Caudate nucleus (tissue), 63 donors: ENCODE measurements at places on chromosomes 3 and 15.

- no peak for DNase-seq
Observed at GRCh38 chr3:30643763-30644462, 37.5 kb downstream of the TGFBR2 start.

DNA sequence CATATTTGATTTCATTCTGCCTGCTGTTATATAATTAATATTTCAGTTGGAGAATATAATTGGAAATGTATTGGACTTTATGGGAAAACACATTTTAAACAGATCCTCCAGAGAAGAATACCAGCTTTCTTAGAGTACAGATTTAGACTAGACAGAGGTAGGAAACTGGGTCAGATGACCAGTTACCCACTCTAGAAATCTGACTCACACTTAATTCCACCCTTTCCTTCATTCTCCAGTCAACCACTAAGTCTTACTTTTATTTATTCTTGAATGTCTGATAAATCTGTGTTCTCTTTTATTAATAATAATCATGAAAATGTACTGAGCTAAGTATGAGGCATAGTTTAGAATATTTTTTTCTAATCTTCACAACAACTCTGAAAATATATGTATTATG is 110.7 kb downstream of the LRRC49 start:
- no peak for DNase-seq

DNA sequence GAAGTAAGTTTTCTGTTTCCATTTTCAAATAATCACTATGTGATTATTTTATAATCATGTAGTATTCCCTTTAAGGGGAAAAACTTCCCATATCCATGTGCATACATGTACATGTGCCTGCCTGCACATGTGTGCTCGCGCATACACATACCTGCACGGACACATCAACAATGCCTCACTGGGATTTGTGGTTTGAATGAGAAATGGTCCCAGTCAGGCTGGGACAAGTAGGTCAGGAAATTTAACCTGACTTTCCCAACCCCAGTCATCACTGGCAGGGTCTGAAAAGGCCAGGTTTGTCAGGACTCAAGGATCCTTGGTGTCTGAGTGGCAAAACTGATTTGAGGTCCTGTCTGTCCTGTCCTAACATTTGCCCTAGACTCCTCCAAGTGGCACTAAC is 109.3 kb upstream of the MRPS22 start:
- DNase-seq, result no peak

DNA sequence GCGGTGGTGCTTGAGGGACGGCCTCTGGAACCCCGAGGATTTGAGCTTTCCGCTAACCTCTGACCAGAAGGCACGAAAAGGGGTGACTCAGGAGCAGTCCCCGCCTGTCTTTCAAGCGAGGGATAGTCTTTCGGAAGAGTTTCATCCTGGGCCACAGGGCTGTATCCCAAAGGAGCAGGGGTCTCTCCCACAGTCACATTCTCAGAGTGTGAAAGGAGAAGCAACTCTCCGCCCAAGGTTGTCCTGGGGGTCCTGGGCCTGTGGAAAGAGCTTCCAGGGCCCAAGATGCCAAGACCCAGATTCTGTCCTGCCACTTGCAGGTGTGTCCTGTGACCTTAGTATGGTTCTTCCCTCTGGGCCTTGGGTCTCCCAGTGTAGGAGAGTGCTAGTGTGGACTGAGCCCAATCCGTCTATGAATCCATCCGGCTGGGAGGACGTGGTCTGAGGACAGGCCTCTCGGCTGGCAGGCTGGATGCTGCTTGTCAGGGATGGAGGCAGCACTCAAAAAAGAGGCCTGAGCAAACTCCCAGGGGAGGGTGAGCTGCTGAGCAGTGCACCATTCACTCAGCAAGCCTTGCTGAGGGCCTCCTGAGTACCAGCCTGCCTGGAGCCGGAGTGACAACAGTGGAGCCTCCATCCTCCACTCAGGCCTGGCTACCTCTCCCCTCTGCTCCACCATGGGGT is 1.6 kb upstream of the DUSP7 start:
- no peak for DNase-seq

GRCh38 chr3:139284221-139284620 is 59.6 kb upstream of the MRPS22 start:
- no peak for DNase-seq

GRCh38 chr3:43369404-43370292 is 83.3 kb downstream of the SNRK start:
- DNase-seq, result no peak

GRCh38 chr3:136120373-136121348 is 75.5 kb downstream of the MSL2 start:
- DNase-seq, result no peak

GRCh38 chr3:69764861-69765260 is 25.6 kb downstream of the MITF start:
- DNase-seq, result no peak

- DNase-seq, result no peak
Observed at GRCh38 chr15:72182673-72183072, 14.9 kb downstream of the GRAMD2A start.

DNA sequence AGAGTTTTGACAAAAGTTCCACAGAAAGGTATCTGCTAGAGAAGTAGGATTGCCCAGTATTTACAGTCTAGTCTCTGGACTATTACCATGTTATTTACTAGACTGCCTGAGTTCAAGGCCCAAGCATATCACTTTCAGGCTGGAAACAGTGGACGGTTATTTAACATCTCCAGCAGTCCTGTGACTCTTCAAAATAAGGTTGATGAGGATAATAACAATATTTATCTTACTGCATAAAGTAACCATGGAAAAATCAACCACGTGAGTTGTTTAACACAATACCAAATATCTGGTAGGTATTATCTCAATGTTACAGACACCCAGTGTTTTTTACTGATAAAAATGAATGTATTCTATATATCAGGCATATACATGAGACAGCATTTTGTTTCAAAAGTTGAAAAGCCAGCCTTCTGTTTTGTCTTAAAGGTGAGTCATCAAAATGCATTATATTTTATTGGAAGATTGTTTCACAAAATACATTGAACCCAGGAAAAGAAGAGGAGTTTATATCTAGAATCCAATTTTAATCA is 535.8 kb downstream of the TBL1XR1 start:
- DNase-seq, result no peak

DNA sequence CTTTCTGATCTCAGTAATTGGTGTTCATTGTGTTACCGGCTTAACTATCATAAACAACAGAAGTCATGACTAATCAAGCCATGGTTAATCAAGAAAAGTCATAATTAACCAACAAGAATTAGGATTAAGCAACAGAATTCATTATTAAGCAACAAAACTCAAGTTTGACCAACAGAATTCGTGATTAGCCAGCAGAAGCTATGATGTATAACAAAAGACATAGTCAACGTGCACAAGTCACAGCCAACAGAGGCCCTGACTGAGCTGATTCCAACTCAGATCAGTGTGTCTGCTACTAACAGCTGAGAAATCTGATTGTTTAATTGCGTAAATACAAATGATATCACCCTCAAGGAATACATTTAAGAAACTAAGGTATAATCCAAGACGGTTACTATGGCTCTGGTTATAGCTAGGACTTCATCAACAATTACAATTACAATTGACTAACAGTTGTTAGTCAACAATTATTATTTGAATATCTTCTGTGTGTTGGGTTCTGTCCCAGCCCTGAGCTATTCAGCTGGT is 67.7 kb downstream of the RARB start:
- no peak for DNase-seq

DNA sequence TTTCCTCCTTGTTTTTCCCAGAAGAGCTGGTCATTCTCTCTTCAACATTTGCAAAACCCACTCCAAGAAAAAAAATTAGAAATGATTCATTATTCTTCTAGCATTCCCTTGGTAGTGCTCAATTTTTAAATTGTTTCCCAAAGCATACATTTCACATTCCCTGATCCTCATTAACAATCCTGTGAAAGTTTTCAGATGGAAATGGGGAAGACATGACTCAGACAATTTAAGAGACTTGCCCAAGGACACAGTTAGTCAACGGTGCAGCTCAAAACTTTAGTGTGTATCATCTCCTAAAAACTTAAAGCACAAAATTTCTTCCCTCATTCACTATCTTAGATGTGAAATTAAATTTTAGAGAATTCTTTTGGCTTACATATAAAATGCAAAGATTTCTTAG is 17.1 kb upstream of the ABI3BP start:
- no peak for DNase-seq

- DNase-seq, result no peak
Observed at GRCh38 chr3:187334904-187335303, 33.3 kb upstream of the RTP4 start.

GRCh38 chr3:18223571-18223970 is 201.6 kb downstream of the SATB1 start:
- DNase-seq, result no peak

DNA sequence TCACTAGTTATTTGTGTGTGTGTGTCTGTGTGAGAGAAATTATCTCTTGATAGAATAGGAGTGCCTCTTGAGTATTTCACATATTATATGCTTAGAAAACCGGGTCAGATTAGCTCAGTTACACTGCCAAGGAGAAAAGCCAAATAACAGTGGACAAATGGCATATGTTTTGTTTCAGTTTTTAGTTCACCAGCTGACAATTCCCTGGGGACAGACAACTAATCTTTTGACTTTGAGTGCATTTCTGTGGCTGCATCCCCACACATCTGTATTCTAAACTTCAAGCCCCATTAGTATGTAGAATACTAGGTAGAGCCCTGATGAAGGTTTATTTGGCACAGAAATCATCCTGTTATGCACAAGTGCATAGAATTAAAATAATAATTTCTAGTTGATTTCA is 227.7 kb upstream of the CNTN3 start:
- no peak for DNase-seq

DNA sequence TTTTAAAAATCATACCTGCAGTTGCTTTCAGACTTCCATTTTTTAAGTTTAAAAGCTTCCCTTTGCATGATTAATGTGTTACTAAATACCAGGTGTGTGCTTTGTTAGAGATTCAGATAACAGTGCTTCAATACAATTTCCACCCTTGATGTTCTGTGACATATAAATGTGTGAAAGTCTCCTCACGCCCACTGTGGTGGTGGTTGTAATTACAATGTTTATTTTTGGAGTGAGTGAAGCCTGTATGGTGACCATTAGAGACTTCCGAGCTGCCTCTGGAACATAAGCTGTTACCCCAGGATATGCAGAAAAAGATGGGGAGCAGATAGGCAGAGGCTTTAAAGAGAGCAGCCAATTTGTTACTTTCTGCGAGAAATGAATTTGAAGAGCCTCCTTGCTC is 57.2 kb downstream of the P3H2 start:
- no peak for DNase-seq

- no peak for DNase-seq
Observed at GRCh38 chr3:33047842-33048834, 48.8 kb downstream of the GLB1 start.

DNA sequence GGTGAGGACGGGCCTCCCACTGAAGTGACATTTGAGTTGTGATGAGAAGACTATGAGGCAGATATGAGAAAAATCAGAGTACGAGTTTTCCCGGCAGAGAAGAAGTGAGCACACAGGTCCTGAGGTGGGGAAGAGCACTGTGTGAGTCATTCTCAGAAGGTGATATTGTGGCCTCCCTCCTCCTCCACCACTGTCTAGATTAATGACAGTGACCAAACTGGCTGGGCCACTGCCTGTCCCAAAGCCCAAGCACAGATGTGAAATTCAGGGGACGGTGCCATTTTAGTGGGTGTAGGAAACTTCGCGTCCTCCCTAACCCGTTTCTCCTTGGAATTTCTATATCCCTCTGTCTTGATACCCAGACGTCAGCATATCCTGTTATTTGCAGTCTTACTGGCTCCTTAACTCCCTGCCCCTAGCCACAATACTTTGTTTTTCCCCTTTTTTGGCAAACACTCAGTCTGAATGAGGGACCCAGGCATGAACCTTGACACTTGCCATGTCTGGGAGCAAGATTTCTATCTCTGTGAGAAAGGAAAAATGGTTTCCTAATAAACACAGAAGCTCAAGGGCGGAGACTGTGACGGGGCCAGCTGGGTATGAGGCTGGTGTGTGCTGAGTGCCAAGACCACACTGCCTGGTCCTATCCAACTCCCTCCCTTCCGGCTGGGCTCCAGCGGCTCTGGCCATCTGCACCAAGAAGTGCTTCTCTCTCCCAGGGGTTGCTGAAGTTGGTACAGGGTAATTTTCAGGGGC is 15.2 kb downstream of the PRICKLE2 start:
- DNase-seq, result peak; percentile 44

GRCh38 chr3:188446766-188447165 is 292.8 kb downstream of the LPP start:
- no peak for DNase-seq

DNA sequence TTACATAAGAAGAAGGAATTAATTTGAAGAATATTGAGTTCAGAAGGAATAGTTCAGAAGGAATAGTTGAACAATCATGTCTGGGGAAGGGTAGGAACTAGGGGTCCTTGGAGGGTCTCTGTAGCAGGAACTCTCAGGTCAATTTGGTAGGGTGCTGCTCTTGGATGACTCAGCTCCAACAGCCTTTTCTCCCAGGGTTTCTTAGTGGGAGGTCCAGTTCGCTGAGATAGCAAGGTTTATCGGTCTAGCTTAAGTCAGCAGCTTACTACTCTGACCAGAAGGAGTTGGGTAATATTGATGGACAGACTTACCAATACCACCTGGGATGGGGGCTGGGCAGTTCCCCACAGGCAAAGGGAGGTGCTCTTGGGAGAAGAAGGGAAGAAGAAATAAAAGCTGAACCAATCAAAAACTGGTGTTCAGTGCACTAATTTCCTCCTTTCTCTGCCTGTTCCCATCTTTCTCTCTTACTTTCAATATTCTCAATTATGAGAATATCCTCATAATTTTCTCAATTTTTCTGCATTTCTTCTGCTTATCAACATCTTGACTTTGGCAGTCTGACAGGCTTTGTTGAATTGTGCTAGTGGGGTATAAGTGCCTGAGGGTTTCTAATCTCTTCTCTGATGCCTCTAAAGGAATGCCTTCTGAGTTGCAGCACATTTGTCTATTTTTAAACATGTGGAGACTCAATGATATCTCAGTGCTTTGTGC is 14.4 kb upstream of the MITF start:
- DNase-seq, result no peak

DNA sequence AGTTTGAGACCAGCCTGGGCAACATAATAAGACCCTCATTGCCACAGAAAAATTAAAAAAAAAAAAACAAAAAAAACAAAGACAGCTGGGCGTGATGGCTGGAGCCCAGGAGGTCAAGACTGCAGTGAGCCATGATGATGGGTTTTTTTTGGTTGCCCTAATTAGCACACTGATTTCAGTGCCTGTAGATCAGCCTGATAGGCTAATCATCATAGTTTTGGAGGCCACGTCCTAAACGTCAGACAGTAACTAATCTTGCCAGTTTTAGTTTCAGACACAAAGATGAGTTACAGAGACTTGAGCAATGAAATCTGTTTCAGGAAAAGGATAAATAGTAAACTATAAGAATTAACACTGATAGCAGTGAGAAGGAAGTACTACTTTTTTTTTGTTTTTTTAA is 55.4 kb downstream of the LRCH3 start:
- DNase-seq, result no peak

GRCh38 chr3:66486646-66487045 is 14.2 kb downstream of the LRIG1 start:
- no peak for DNase-seq
